Kidney epithelial cell (primary cell): ENCODE measurements at places on chromosomes 3 and 15. TPM values are rescaled to one million over a fixed set of nuclear protein-coding genes. Genes with fewer than 3 reads are reported as not detected.

The EFCC1 gene
- total RNA-seq: 0.14 TPM in 1 of 2 replicates, not detected in the other

The A4GNT gene
- not detected in 2 replicates for total RNA-seq

The MYL3 gene
- total RNA-seq: 0.54 and 2.7 TPM in 2 replicates

The CCDC39 gene
- total RNA-seq: 0.07 and 0.13 TPM in 2 replicates

The TM6SF1 gene
- total RNA-seq: 17.4 and 21.4 TPM in 2 replicates

The GPR27 gene
- total RNA-seq: 7.5 and 8.9 TPM in 2 replicates

The CYFIP1 gene
- total RNA-seq: 110 and 120 TPM in 2 replicates

The ZBTB11 gene
- 16.9 and 18.3 TPM in 2 replicates for total RNA-seq

The LARP6 gene
- 52.8 and 101 TPM in 2 replicates for total RNA-seq

The PLSCR2 gene
- total RNA-seq: 0.62 TPM in 1 of 2 replicates, not detected in the other

The SLC12A1 gene
- not detected in 2 replicates for total RNA-seq

The FLNB gene
- total RNA-seq: 536 and 566 TPM in 2 replicates

The ACP3 gene
- total RNA-seq: 0.46 and 1.8 TPM in 2 replicates

The SLC6A1 gene
- total RNA-seq: not detected in 2 replicates

The EAF2 gene
- 1.1 and 1.5 TPM in 2 replicates for total RNA-seq

The PIGBOS1 gene
- 14.9 and 32.8 TPM in 2 replicates for total RNA-seq

The LRRC2 gene
- 0.29 TPM in 1 of 2 replicates, not detected in the other for total RNA-seq

The GOLGA6L7 gene
- total RNA-seq: not detected in 2 replicates

The FHIT gene
- 9.1 and 11.5 TPM in 2 replicates for total RNA-seq

The CCDC54 gene
- total RNA-seq: not detected in 2 replicates

The SEMA7A gene
- total RNA-seq: 289 and 322 TPM in 2 replicates

The ZKSCAN7 gene
- 5.3 and 6.9 TPM in 2 replicates for total RNA-seq

The LINGO1 gene
- total RNA-seq: 1.2 and 4.8 TPM in 2 replicates

The WDR72 gene
- total RNA-seq: 0.38 and 0.62 TPM in 2 replicates

The DNASE1L3 gene
- not detected in 2 replicates for total RNA-seq

The IMPG2 gene
- 0.07 and 0.17 TPM in 2 replicates for total RNA-seq

The KLF15 gene
- total RNA-seq: 0.55 and 0.67 TPM in 2 replicates

The SLC27A2 gene
- total RNA-seq: 7.8 and 7.9 TPM in 2 replicates

The SMAD3 gene
- 31.0 and 34.8 TPM in 2 replicates for total RNA-seq

The PLEKHO2 gene
- total RNA-seq: 11.0 and 13.4 TPM in 2 replicates

The COL6A5 gene
- not detected in 2 replicates for total RNA-seq

The CDCP1 gene
- 82.0 and 92.1 TPM in 2 replicates for total RNA-seq

The EPHB1 gene
- 10.8 and 13.3 TPM in 2 replicates for total RNA-seq

The ZNF502 gene
- 3.4 and 3.9 TPM in 2 replicates for total RNA-seq

The BCL2A1 gene
- total RNA-seq: not detected in 2 replicates

The CCR3 gene
- total RNA-seq: not detected in 2 replicates

The CSNK1G1 gene
- total RNA-seq: 23.5 and 27.8 TPM in 2 replicates

The RETNLB gene
- total RNA-seq: not detected in 2 replicates

The UTS2B gene
- 0.46 and 2.5 TPM in 2 replicates for total RNA-seq

The WDR5B gene
- total RNA-seq: 4.2 and 4.9 TPM in 2 replicates
